Activated gamma-delta T cell treated with Interleukin-2 at 50 U/mL for 16 hours (primary cell): ENCODE measurements at places on chromosomes 2 and 18.
A peak's percentile ranks its signal among the peaks of the same experiment; 100 is the strongest.

- DNase-seq, result no peak
Observed at GRCh38 chr2:46008091-46008870, 288.9 kb upstream of the EPAS1 start.

GRCh38 chr2:212926940-212927339 lies 224.5 kb downstream of the IKZF2 start:
- DNase-seq, result no peak

- no peak for DNase-seq
Observed at GRCh38 chr2:152743002-152743401, 24.6 kb downstream of the ARL6IP6 start.

GRCh38 chr2:85523062-85523902 lies 15.7 kb upstream of the MAT2A start:
- DNase-seq, result no peak

GRCh38 chr2:50492477-50492851 lies 539.5 kb downstream of the NRXN1 start:
- no peak for DNase-seq

DNA sequence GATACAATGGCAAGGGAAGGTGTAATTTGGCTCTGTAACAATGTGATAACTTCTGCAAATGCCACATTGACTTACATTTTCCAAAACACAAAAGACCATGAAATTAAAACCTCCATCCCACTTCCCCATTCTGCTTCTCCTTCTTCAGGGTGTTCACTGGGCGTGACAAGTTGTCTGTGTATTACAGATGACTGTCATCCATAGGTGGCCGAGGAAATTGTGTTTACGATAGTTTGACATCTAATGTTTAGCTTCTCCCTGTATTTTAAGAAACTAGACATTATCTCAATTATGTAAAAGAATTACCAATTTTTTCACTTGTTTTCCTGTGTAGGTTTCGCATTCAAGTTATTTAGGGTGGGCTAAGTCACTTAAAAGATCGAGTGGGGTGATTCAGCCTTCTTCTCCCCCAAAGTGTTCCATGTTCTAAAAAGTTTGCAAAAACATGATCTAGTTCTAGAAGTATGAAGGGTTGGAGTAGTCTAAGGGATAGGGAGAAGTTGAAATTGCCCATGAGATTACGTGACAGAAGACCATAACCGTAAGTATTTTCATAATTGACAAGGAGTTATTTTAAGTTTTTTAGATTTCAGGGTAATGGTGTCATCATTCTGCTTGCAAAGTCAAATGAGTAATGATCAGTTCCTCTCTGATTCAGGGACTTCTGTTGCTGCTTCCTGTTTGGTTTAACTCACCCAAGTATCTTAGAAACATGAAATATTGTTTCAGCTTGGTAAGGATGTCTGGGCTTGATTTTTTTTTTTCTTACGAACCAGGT lies 25.2 kb upstream of the CYTIP start:
- DNase-seq, result no peak

GRCh38 chr2:83115606-83116005 lies 1343.5 kb downstream of the SUCLG1 start:
- DNase-seq, result no peak

DNA sequence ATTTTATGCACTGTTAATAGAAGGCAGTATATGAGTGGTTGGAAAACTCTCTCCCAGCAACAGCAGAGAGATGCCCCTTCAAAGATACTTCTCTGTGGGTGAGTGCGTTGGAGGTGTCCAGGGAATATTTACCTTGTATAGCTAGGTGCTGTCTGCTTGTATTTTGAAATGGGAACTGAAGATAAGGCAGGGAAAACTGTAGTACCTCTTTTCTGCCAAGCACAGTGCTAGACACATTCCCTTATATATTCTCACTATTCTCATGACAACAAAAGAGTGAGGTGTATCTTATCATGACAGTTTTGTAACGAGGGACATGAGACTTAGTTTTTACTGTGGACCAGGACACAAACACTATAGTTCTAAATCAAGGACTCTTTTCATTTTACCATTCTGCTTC lies 2.1 kb downstream of the TTC39C start:
- no peak for DNase-seq

DNA sequence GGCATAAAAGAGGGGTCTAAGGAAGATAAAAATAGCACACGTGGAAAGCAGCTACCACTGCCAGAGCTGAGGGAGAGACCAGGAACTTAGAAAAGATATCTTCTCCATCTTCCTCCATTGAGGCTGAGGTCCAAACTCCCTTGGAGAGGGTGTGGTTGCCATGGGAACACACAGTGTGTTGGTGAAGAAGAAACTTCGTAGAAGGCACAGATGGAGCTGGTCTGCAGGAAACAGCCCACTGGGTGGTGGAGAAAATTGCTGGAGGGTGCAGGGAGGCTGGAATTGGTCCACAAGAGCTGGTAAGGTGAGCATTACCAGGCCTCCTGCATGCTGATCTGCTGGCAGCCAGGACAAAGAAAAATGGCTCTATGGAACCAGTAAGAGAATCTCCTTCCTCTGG lies 191.0 kb downstream of the HRH4 start:
- DNase-seq, result no peak

DNA sequence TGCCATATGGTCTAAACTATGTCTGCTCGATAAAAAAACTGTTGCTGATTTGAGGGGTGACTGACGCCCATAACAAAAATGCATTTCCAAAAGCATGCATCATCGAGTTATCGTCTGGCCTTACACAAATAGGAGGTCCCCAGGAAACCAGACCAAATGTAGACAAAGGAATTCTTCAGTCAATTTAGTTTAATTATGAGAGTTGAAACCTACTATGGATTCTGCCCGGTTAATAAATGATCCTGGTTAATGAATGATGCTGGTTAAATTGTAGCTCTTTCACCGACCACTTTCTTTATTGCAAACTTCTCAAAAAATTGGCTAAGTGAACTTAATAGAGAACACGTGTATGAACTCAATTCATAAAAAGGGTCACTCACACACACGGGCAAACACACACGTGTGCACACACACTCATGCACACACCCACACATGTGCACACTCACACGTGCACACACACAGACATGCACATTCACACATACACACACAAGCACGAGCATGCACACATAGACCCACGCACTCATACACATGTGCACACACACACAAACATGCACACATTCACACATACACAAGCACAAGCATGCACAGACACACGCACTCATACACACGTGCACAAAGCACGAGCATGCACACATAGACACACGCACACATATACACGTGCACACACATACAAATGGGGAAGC lies 59.0 kb upstream of the SALL3 start:
- DNase-seq, result no peak

DNA sequence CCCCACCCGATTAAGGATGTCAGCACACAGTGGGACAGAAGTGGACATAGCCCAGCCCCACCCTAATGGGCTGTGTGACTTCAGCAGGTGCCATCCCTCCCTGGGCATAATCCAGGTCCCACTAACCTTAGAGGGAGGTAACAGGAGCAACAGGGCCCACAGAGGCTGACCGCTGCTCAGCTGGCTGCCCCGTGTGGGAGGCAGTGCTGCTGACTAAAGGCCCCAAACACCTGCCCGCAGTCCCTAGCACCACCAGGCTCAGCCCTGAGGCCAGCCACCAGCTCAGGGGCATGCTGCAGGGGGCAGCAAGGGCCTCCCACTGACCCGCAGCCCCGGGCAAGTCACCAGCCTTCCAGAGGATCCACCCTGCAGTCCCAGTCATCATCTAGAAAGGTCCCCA lies 14.6 kb downstream of the BIN1 start:
- DNase-seq, result no peak

GRCh38 chr18:13516855-13517254 lies 209.5 kb downstream of the FAM210A start:
- no peak for DNase-seq

GRCh38 chr2:240425697-240426096 lies 9.8 kb upstream of the GPC1 start:
- peak; percentile 1 for DNase-seq

DNA sequence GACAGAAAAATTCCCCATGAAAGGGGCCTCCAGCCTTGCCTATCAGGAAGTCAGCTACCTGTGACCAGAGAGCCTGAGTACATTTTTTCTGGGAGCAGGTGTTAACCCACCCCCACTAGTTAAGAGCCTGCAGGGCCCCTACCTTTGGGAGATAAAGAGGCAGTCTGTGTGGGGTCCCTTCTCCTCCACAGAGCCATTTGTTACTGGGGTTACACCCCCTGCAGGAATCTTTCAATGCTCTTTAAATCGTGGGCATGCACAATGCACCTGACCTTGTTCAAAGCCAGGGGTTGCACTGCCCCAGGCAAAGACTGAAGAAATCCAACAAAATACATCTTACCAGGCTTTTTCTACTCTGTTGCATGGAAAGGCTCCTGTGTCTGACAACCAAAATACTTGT lies 15.7 kb upstream of the LYPD6 start:
- DNase-seq, result no peak

- DNase-seq, result no peak
Observed at GRCh38 chr2:203683932-203684556, 22.4 kb upstream of the CD28 start.

DNA sequence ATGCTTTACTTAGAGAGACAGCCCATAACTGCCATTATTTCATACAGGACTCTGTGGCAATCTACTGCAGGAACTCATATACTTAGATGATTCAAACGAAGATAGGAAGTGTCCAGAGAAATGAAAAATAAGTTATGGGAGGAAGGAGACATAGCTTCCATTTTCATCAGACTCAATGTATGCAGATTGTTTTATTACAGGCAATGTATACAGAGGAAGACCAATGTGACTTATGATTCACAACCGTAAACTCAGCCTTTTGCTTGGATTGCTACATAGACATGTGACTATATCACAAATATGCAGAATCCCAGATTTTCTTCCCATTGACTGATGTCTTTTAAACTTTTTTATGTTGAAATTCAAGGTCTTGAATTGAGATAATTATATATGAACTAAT lies 793.4 kb downstream of the SATB2 start:
- no peak for DNase-seq

DNA sequence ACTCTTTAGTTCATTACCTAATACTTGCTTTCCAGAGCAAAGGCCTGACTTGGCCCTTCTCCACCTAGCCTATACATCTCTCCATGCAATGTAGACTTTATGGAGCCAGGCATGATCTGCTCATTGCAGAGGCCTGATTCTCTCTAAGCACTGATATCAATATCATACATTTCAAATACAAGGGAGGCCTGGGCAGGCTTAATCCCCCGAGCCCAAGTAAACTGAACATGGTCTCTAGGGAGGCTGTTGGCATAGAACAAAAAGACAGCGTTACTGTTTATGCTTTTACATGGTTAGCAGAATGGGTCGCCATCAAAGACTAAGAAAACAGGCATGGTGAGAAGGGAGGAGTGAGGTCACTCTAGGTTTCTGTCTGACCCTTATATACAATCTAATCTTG lies 695.1 kb downstream of the ZEB2 start:
- no peak for DNase-seq

- DNase-seq, result no peak
Observed at GRCh38 chr2:7773362-7774360, 856.4 kb downstream of the RNF144A start.

DNA sequence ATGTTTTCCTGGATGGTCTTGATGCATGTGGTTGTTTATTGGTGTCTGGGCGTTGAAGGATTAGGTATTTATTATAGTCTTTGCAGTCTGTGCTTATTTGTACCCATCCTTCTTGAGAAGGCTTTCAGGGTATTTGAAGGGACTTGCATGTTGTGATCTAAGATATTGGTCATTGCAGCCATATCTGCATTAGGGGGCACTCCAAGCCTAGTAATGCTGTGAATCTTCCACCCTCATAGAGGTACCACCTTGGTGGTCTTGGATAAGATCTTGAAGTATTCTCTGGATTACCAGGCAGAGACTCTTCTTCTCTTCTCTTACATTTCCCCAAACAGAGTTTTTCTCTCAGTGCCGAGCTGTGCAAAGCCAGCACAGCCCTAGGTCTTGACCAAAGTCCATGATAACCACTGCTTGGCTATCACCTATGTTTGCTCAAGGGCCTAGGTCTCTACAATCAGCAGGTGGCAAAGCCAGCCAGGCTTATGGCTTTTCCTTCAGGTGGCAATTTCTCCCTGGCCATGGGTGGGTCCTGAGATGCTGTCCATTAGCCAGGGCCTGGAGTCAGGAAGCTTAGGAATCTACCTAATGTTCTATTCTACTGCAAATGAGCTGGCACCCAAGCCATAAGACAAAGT lies 15.4 kb upstream of the PPP1R1C start:
- no peak for DNase-seq

DNA sequence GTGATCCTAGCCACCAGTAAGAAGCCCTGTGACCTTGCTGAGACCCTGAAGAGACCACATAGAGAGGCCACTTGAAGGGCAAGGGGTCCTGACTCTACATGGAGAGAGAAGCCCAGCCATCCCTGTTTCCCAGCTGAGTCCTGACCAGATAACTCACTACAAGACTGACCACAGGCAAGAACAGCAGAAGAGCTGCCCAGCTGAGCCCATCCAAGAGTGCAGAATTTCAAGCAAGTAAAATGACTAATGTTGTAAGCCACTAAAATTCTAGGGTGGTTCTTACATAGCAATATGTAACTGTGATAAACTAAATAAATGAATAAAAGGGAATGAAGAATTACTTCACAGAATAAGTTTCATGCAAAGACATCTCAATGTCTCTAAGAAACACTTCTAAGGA lies 58.4 kb upstream of the WIPF1 start:
- no peak for DNase-seq

DNA sequence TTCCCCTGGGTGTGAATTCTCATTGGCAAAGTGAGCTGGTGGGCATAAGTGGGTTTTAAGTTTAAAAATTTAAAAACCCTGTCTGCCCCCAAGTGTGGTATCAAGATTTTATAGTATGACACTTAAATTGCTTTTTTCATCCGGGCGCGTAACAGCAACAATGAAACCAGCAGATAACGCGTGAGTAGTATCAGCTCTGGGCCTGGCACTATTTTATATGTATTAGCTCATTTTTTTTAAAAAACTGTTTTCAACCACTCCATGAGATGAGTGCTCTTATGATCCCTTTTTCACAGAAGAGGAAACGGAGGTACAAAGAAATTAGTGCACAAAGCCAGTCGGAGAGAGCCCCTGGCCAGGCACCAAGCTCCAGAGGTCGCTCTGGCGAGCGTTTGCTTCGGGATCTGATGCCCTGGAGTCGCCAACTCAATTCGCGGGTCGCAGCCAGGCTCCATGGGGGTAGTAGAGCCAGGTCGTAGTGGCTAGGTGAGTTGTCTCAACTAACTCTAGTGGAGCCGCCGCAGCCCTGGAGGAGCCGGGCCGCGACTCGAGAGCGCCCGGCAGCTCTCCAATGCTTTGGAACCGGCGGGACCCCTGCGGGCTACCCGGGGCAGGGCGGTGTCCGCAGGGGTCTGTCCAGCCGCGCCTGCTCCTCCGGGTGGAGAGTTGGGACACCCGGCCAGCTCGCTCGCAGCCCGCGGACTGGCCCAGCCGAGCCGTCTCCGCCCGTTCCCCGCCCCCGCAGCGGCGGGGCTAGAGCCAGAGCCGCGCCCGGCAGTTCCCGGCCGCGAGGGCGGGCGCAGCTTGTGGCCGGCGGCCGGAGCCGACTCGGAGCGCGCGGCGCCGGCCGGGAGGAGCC lies at the start of gene IL1R1:
IL1R1 (plus strand) TSS at position 777 of the 859 bp plus-strand sequence. CDS start 14,979 bp downstream, outside the sequence.
- no peak for DNase-seq

GRCh38 chr2:203077451-203077850 lies 62.8 kb downstream of the NBEAL1 start:
- no peak for DNase-seq

- DNase-seq, result no peak
Observed at GRCh38 chr2:212619954-212620353, 81.4 kb upstream of the ERBB4 start.

GRCh38 chr2:145887915-145888314 lies 1368.0 kb upstream of the ZEB2 start:
- no peak for DNase-seq

GRCh38 chr2:162435676-162436075 lies 91.7 kb downstream of the GCA start:
- no peak for DNase-seq
